ENCODE measurements at places on chromosomes 11 and 22.

DNA sequence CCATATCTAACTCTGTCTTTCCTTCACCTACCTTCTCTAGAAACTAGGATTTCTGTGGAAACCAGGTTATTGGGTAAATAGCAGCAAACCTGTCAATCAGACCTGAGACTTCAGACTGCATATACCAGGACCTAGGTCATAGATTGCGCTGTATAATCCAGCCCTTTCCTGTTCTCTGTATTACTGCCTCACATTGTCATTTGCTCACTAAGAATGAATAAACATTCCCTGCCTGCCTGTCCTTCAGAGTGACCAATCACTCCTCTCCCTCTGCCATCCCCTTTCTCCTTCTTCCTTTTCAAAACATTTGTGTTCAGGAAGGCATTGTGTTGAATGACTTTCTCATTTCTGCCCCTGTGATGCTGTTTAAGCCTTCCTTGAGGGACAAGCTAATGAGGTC lies 14.1 kb upstream of the FZD4 start:
- no peak for DNase-seq

GRCh38 chr11:1055109-1055703 lies 18.7 kb upstream of the MUC6 start:
- no peak for DNase-seq

DNA sequence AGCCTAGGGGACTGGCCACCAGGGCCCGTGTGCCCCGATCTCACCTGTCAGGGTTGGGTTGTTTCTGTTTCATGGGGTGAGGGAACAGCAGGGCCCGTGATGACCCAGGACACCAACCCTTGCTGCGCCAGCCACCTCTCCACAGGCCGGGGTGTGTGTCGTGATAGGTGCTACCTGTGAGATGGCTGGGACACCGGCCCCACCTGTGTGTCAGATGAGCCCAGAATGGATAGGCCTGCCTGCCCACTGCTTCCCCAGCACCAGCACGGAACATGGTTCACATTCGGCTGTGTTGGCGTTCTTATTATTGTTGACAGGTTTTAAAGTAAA lies 7.1 kb downstream of the CLDN5 start:
- no peak for DNase-seq

GRCh38 chr11:64239662-64240434 lies 1.0 kb upstream of the FKBP2 start:
- DNase-seq, result no peak

DNA sequence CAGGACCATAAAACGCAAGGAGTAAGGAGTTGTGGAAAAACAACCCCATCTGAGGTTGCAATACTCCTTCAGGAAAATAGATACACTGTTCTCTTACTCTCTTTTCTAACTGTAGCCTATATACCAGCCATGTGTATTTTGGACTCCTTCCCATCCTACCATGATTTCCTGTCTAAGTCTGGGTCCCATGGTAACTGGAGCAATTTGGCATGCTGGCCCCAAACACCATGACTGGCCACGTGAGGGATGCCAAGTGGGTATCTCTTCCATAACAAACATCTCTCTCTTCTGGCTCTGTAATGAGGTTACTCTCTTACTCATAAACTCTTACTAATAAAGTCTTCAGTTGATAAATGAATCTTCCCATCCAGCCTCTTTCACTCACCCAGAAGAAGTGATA lies 26.5 kb downstream of the ABTB2 start:
- no peak for DNase-seq

DNA sequence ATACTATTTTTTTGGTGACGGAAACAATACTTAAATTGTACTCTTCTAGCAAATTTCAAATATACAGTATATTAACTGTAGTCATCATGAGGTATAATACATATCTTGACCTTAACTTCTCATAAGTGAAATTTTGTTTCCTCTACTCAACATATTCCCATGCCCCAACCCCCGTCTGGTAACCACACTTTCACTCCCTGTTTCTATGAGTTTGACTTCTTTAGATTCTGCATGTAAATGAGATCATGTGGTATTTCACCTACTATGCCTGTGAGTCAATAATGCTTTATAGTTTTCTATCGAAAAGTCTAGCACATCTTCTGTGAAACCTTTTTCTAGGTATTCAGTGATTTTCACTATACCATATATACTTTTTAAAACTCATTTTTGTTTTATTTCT lies 663.2 kb downstream of the CNTN5 start:
- DNase-seq, result no peak

GRCh38 chr11:92702037-92702804 lies 267.2 kb upstream of the MTNR1B start:
- DNase-seq, result no peak

DNA sequence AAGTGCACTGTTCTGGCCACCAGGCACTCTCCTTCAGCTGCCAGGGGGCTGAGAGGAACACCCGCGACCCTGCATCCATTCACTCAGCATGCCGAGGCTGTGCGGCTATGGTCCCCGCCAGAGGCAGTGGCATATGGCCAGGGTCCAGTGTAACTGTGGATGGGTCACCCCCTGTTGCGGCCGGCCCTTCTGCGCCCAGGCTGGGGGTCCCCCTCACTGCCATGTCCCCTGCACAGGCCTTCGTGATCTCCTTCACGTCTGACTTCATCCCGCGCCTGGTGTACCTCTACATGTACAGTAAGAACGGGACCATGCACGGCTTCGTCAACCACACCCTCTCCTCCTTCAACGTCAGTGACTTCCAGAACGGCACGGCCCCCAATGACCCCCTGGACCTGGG lies 20.8 kb upstream of the FADD start:
- no peak for DNase-seq

DNA sequence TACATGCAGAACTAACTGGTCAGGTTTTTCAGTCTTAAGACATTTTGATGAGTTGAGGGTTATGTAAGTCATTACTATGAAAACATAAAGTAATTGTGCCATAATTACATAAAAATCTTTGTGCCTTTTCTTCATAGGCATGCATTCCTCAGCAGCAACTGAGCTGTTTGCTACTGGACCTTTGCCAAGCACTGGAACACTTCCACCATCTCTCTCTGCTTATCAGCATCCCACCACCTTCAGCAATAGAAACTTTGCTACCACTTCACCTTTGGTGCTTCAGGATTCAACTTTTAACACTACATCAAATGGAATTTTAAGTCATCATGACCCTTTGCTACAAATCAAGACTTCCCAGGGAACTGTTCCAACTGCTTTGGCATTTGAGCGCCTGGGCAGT lies 39.0 kb downstream of the QSER1 start:
- DNase-seq, result no peak

DNA sequence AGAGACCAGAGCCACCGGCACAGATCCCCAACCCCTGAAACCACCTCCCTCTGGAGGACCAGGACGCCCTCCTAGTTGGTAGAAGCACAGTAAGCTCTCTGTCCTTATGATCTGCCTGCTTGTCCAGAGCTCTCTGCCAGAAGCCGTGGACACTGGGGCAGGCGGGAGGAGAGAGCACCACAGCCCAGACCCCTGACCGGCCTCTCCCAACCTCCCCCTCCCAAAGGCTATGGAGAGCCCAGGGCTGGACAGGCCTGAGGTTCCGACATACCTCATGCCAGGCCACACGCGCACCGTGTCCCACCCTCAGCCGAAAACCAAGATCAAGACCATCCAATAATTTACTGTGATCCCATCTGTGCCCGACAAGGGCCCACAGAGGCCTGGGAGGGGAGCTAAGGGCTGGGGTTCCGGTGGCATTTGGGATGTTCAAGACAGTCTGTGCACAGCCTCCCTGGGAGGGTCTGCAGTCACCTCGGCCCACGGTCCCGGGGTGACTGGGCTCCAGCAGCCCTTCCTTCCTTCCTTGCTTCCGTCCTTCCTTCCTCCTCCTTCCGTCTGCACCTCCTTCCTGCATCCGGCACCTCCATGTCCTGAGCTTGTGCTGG lies 3.4 kb downstream of the HRAS start:
- no peak for DNase-seq

DNA sequence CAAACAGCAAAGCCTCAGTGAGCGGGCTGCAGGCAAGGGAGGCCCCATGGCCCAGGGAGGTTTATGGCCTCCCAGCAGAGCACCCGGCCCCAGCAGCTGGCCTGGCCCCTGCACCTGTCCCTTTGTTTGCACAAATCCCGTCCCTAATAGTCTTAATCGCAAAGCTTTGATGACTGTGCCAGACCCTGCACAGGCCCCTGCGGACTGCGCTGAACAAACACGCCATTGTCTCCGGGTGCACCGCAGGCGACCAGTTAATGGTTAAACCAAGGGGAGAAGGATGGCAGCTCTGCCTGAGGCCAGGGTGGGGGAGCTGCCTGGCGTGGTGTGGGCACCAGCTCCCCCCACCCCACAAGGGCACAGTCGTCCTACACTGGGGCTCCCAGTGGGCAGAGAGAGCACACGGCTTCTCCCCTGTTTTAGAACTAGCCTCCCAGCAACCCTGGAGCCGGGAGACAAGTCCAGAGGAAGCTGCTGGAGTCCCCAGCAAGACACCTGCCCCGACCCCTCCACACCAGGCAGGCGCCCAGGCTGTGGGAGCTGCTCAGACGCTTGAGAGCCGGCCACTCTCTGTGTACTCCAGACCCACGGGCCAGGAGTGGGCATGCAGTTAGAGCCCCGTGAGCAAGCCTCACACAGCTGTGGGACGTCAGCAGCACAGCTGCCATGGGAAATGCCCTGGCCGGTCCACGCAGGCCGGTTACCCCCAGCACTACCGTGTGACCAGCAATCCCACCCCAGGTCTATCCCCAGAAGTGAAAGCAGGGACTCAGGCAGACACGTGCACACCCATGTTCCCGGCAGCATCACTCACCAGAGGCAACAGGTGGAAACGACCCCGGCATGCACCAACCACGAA lies 39.7 kb upstream of the TH start:
- DNase-seq, result no peak

GRCh38 chr11:66360406-66361073 lies 11.0 kb downstream of the SLC29A2 start:
- no peak for DNase-seq

GRCh38 chr11:67406969-67407687 lies 3.2 kb downstream of the TBC1D10C start:
- DNase-seq, result no peak

GRCh38 chr22:44888491-44889254 lies 121.1 kb downstream of the PHF21B start:
- DNase-seq, result no peak

- no peak for DNase-seq
These were observed 1.8 kb upstream of the WBP2NL start for GRCh38 chr22:41996826-41997225.

DNA sequence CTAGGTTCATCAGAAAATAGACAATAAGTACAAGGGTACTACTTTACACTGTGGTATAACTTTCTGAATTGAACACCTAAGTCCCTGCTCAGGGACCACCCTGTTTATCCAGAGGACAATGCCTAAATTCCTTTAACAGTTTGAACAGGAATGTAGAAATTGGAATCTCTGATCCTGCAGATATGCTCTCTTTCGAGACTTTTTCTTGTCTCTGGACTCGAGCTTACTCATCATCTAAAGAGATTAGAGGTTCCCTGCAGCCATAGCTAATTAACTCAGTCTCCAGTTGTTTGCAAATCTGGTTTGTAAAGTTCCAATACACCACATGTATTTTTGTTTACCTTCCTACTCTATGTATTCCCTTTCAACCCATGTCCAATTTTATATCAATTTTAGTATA lies 1.0 kb downstream of the HOATZ start:
- DNase-seq, result no peak

- no peak for DNase-seq
These were observed 33.0 kb downstream of the PRR5L start for GRCh38 chr11:36328966-36329673.

- no peak for DNase-seq
These were observed 12.5 kb upstream of the APOL5 start for GRCh38 chr22:35705141-35705540.

GRCh38 chr11:102476069-102476468 lies 23.5 kb upstream of the TMEM123 start:
- no peak for DNase-seq

- no peak for DNase-seq
These were observed 20.1 kb downstream of the PTPRJ start for GRCh38 chr11:48000432-48000831.

- no peak for DNase-seq
These were observed 150.3 kb upstream of the NCAM1 start for GRCh38 chr11:112810951-112811350.

DNA sequence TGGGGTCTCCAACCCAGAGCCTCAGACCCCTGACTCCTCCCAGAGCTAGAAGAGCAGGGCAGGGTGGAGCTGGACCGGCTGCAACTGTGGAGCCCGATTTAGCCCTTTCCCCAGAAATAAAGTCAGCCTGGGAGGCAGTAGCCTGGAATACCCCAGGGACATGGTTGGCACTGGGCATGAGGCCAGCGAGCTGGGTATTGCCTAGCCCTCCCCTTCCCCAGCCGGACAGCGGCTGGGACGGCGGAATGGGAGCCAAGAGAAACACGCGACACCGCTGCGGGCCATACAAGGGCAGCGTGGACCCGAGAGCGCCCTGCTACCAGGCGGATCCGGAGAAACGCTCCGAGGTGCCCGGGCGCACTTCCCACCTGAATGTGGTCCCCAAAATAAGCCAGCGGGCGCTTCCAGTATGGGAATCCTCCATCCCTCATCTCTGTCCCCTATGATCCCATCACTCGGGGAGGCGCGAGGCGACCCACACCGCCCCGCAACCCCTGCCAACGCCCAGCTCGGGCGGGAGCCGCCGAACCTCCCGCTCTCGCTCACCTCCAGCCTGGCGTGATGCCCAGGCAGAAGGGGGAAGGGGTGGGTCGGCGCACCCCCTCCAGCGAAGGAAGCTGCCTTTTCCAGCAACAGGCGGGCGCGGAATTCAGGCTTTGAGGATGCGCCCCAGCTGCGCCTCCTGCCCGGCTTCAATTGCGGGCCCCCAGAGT lies 758 bp downstream of the MCAM start:
- no peak for DNase-seq

- DNase-seq, result no peak
These were observed 4.6 kb upstream of the KCNQ1OT1 start for GRCh38 chr11:2704356-2704755.

GRCh38 chr11:30452842-30453241 lies 129.9 kb downstream of the ARL14EP start:
- DNase-seq, result no peak

DNA sequence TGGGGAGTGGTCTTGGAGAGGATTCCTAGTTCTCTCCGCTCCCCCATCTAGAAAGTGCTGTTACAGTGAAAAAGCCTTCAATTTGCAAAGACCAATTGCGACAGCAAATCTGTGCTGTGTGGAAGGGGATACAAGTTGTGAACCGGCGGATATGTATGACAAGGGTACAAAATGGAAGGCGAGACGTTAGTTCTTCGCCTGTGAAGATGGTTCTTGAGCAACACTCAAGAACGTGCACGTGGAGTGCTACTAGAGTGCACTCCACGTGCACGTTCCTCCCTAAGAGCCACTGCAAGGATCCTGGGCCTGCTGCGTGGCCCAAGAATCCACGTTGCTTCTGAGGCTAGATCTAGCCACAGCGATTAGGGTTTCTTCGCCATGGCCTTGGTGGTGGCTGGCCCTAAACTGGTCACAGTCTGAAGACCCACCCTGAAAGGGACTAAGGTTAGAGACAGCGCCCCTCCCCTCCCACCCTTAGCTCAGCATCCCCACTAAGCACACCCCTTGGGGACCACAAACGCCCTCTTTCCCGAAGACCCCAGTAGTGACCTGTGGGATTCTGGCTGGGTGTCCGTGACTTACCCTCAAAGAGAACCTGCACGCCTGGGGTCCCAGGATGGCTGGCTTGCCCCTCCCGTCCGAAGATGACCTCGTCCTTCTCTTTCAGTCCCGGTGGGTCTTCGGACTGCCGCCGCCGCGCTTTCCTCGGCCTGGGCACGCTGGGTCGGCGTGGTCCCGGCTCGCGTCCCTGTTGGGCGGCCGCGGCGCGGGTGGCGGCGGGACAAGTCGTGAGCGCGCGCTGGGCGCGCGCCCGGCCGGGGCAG lies 519 bp upstream of the PDE3B start:
- no peak for DNase-seq
